ENCODE measurements at places on chromosomes 11 and 22. TPM values are rescaled to one million over a fixed set of nuclear protein-coding genes. Genes with fewer than 3 reads are reported as not detected.

DNA sequence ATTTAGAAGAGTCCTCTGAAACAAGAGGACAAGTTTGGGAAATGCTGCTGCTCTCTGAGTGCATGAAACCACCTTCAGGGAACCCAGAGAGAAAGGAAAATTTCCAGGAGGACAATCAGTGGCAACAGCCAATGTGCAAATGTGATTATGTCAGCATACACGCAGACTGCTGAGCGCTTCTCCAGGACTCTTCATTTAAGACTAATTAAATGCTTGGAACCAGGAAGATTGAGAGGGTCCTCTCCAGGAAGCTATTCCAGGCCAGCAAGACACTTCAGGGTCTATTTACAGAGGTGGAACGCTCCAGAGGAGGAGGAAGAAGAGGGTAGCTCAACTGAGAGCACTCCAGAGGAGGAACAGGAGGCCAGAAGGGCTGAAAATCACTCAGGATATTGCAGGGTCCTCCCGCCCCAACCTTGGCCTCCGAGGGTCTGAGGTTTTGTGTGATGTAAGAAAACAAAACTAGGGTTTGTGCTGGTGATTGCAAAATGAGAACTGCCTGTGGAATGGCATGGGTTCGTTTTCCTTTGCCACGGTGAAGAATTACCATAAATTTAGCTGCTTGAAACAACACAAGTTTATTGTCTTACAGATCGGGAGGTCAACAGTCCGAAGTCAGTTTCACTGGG, 14.1 kb upstream of the HTR3A start:
- DNase-seq: no peak

- DNase-seq: no peak
Measured at GRCh38 chr22:36790648-36791047, 14.7 kb upstream of the IFT27 start.

DNA sequence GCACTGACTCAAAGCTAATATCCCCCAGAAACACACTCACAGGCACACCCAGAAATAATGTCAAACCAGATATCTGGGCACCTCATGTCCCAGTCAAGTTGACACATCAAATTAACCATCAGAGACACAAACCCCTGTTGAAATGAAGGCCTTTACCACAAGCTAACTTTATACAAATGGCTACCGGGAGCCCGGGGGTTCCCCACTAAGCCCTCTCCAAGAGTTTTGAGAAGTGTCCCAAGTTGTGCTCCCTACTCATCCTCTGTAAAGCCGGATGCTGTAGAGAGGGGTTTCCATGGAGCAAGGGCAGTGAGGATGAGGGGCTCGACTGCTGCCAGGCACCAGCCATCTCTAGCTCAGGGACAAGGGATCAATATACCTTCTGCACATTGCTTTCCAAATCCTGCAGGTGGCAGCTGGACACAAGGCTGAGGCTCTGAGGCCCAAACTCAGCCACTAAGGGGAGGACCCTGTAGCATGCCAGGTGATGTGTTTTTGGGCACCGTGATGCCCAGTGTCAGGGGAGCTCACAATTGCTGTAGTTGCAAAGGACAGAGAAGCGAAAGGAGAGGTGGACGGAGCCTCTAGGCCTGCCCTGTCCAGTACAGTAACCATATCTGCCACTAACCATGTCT, 145.7 kb downstream of the TTC17 start:
- no peak for DNase-seq

DNA sequence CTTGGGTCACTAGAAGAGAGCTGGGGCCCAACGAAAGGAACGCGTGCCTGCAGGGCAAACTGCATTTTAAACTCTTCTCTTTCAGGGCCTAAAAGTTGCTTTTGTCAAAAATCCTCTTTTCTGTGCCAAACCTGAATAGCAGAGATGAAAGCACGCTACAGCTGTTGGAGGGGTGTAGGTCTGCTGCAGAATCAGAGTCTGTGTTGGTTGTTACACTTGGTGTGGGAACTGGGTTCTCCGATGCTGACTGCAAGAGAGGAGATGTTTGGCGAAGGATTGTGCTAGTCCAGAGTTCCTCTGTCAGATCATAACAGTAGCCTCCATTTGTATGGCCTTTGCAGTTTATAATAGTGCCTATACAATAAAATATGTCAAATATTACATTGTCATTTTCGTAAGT, 41.8 kb downstream of the BARX2 start:
- no peak for DNase-seq

DNA sequence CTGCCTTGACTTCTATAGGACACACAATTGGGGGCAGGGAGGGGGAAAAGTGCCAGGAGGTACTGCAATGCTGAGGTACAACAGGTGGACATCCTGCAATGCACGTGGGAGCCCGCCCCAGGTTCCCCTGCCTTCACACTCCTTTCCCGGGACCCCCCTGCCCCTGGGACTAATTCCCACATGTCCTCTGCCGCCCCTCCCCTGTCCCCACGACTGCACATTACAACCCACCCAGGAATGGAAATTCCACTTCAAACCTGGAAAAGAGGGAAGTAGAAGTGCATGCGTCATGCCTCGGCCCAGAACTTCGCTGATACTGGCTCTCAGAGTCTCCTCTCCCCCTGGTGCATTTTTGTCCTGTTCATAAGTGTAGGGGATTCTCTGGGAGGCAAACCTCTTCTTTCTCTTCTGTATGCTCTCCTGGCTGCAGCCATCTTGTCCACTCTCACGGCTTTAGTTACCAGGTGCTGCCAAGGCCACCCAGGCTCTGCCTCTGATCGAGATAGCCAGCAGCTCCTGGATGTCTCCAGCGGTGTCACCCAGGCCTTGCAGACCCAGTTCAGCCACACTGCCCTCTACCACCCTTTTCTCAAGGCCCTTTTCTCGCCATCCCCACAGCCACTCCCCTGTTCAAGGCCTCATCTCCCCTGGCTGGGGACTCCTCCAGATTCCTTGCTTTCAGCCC, 43.7 kb downstream of the GDPD5 start:
- DNase-seq: no peak

DNA sequence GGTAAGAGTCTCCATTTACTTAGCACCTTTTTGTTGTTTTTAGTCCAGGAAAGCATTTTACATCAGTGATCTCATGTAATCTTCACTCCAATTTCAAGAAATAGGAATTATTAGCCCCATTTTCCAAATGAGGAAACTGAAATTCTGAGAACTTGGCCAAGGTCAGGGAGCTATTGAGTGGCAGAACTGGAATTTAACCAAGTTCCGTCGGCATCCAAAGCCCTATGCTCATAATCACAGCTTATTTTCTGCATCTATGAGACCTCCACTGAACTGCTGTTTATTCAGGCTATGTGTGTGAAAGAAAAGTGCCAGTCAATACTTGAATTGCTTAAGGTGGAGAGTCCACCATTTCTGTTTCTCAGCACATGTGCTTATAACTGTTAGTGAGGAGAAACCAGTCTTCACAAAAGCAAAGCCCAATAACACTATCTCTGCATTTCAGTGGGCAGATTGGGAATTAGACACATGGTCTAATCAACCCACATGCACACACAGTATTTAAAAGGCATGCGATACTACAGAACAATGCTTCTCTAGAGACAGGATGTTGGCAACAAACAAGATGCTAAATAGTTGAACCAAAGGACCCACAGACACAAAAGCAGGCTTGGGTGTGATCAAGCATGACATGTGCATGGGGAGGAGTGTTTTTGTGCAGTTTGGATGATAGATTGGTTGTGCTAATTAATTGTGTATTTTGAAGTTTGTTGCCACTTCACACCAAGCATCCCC, 780.6 kb downstream of the OPCML start:
- no peak for DNase-seq

DNA sequence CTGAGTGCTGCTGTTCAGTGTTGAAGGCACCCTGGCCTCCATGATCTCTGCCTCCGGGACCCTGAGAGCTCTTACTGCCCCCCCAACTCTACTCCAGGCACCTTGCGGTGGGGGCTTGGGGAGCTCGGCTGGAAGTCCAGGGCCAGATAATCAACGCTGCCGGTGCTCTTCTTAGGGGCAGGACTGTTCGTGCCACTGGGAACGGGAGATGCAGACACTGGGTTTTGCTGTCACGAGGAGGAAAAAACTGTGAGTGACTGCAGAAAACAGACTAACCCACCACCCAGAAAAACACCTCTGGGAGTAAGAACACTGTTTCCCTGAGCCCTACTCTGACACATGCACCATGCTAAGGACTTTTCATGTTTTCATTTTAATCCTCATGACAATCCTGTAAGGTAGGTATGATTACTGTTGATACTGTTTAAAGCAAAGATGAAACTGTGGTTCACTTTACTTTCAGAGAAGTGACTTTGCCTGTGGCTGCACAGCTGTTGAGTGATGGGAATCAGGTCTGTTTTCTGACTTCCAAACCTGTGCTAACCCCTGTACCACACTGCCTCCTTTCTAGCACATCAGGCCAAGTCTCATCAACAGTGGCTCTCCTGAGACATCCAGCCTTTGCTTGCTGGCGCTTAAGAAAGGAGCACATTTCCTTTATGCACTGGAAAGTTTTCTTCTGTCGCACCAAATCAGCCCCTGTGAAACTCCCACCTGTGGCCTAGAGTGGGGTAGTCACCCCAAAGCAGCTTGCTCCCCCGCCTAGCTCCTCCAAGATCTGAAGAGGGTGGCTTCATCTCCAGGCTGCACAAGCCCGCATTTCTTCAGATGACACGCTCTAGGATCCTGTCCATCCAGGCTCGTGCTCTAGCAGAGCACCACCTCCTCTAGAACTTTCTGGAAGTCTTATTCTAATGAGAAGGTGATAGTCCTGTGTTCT, 31.8 kb downstream of the USP35 start:
- no peak for DNase-seq

- DNase-seq: no peak
Measured at GRCh38 chr11:68827733-68828132, 14.0 kb downstream of the CPT1A start.

Gene TREH
- 2.9 TPM for polyA plus RNA-seq

Gene ANGPTL5
- 0.22 TPM for polyA plus RNA-seq

DNA sequence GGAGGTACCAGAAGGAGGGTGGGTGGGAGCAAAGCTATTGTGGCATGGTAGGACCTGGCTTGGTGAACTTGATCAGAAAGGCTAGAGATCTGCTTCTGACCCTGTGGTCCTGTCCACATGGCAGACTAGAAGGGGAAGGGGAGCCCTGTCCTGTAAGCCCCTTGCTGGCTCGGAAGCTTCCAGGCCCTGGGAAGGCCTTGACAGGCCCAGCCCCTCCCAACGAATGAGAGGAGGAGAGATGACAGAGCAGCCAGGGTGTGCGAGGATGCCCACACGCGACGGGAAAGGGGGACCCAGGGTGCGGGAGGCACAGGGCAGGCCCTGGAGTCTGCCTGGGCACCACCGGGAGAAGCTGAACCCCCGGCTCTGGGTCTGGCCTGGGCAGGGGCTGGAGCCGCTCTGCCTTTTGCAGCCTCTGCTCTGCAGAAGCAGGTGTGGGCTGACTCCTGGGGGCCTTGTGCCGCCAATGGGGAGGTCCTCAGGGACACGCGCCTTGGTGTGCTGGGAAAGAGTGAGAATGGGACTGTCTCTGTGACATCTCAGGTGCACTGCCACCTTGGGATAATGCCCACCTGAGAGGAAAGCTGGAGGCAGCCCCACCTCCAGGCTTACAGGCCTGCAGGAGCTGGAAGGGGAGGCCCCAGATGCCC, 1447.5 kb downstream of the BRD1 start:
- no peak for DNase-seq

Gene MLC1
- 1.4 TPM for polyA plus RNA-seq

Gene TNNI2
- 0.45 TPM for polyA plus RNA-seq

DNA sequence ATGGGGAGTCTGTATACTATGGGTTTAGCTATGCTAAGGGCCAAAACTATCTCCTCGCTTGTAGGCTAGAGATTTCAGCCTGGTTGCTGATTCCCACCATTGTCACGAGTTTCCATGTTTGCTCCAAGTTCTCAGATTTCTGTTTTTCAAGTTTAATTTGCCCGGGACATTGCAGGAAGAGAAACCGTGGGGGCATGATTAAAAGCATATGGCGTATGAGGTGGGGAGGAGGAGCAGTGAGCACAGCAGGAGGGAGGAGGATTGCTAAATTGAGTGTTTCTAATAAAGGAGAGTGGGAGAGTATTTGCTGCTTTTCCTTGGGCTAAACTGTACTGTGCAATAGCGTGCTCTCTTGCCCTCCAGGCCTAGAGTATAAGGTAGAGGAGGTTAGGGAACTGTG, 558.4 kb downstream of the METTL15 start:
- no peak for DNase-seq

- no peak for DNase-seq
Measured at GRCh38 chr11:62120431-62120830, 3.4 kb upstream of the INCENP start.

GRCh38 chr22:44351685-44352377, 39.1 kb upstream of the SHISAL1 start:
- no peak for DNase-seq

DNA sequence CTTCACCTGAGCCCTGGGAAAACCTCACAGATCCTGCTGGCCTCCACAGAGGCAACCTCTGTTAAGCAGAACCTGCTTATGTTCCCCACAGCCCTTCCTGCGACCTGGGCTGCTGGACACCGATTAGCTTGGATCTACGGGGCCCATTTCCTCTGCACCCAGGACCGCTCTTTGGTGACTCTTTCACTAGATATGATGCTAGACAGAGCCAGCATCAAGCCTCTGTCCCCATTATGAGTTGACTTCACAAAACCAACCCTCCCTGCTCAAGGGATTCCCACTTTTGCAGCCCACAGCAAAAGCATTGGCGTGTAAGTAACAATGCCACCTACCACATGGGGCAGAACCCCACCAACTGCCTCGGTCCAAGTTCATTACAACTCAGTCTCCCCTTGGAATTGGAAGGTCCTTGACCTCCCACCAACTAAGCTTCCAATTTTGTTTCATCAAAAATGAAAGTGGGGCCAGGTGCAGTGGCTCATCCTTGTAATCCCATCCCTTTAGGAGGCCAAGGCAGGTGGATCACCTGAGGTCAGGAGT, 15.2 kb upstream of the TMPRSS4 start:
- no peak for DNase-seq

- DNase-seq: no peak
Measured at GRCh38 chr11:35363246-35363801, 56.0 kb downstream of the SLC1A2 start.

- DNase-seq: no peak
Measured at GRCh38 chr11:68810164-68810563, 31.6 kb downstream of the CPT1A start.

Gene KRTAP5-9
- 0.31 TPM for polyA plus RNA-seq

Gene KCNJ5
- polyA plus RNA-seq: 4.2 TPM

GRCh38 chr11:74427384-74427886, 29.2 kb upstream of the PGM2L1 start:
- no peak for DNase-seq

GRCh38 chr11:23974601-23975000, 522.3 kb upstream of the LUZP2 start:
- DNase-seq: no peak

Gene APOBEC3H
- polyA plus RNA-seq: not detected

DNA sequence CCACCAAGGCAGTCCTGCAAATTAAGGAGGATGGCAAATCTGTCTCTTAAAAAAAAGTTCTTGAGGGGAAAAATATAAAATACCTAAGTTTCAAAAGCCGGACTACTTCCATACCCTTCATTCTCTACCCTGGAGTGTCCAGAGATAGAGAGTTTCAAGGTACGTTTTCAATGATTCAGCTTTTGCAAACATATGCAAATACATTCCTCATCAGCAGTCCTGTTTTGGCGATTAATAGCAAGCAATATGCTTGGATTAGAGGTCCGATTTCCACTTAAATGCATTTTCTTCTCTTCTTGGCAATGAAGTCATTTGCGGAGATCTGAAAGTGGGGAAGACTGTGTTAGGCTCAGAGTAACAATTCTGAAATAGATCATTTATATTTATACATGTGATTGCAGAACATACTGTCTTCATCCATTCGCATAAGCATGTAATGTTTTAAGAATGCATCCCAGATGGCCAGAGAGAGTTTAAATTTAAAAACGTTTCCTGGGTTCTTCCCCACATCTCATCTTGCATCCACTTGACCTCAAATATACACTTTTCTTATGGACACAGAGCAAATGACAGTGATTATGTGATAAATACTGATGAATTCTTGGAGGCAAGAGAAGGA, 13.8 kb upstream of the TFIP11 start:
- no peak for DNase-seq

GRCh38 chr11:72771507-72771906, 19.3 kb upstream of the ARAP1 start:
- DNase-seq: no peak

All from renal cortex interstitium (tissue), 15 donors.